ENCODE measurements at places on chromosomes 6 and 20.

DNA sequence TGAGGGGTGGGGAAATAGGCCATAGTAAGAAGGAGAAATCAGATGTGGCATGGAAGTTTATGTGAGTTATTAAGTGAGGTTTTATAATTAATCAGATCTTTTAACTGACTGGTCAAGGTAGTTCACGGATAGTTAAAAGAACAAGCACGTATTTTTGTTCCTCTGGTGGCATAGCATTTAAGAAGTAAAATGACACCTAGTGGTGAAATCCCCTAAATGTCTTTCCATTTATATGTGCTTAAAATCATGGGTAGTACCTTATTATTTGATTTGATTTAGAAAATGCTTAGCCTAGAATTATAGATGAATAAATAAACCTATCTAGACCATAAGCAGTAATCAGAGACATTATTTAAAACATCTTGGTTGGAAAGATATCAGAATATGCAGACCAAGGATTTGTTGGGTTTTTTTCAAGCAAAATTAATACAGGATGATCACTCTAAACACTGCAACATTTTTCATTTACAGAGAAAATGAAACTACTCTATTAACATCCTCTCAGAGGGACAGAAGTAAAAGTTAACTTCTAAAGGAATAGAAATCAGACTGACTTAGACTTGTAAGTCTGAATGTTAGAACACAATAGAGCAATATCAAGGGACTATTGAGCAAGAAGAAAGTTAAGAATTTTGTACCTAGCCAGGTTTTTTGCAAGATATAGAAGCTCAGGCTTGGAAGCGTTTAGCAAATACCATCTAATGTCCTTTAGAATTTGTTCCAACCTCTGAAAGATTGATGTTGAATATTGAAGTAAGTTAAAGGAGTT, 81.1 kb downstream of the STXBP5 start:
- DNase-seq, result no peak

DNA sequence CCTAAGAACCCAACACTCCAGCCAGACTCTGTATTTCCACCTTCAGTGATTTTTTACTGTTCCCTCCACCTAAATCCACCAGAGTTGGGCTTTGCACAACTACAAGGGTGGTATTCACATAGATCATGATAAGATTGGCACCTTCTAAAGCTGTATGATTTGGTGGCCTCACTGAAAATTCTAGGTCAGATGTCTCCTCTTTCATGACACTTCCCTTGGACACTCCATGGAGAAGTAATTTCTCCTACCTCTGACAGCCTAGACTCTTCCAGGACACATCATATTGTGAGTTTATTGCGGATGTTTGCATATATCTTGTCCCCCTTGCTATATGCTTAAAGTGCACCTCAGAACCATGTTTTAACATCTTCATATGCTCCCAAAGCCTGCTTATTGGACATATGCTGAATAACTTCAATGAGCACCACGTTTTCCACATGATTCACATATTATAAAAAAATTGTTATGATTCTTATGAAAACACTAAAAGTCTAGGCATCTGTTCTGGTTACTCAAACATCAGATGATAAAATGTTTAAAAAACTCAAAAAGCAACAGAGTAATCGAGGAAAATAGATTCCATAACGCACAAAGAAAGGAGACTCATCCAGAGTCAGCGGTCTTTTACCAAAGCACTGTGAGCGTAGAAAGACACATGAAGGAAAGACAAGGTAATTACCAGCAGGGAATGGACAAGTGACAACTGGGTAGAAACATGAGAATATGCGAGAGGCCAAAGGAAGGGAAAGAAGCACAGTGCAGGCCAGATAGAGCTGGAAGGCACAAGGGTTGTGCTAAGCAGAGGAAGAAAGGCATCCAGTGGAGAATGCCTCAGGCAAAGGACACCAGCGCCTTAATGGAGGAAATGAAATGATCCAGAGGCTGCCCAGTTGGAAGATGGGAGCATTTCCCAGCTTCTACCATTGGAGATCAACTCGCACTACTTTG, 46.5 kb downstream of the KIF16B start:
- DNase-seq, result no peak

DNA sequence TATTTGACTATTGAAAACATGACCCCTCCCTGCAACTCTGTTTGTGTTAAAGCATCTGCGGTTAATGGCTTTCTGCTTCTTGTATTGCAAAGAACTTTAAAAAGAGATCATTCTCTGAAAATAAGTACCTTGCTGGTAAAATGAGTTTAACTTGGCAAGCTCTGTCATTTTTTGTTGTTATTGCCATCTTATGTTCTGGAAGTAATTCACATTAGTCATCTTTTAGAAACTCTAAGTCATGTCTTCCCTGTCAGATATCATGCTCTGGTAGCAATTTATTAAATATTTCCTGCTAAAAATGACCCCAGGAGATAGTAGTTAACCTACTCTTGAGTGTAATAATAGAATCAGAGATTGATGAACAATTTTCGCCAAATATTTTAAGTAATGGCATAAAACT, 890.6 kb downstream of the KIF16B start:
- DNase-seq, result no peak

- no peak for DNase-seq
Measured at GRCh38 chr6:119333707-119334295, 15.8 kb downstream of the MAN1A1 start.

GRCh38 chr6:158552055-158552795, 7.7 kb upstream of the TMEM181 start:
- DNase-seq, result no peak

GRCh38 chr6:111113336-111114086, 26.2 kb downstream of the SLC16A10 start:
- DNase-seq, result no peak
